ENCODE measurements at places on chromosomes 16 and 17.

- no peak for DNase-seq
Measured at GRCh38 chr17:22459953-22460350, 767.6 kb downstream of the KCNJ18 start.

DNA sequence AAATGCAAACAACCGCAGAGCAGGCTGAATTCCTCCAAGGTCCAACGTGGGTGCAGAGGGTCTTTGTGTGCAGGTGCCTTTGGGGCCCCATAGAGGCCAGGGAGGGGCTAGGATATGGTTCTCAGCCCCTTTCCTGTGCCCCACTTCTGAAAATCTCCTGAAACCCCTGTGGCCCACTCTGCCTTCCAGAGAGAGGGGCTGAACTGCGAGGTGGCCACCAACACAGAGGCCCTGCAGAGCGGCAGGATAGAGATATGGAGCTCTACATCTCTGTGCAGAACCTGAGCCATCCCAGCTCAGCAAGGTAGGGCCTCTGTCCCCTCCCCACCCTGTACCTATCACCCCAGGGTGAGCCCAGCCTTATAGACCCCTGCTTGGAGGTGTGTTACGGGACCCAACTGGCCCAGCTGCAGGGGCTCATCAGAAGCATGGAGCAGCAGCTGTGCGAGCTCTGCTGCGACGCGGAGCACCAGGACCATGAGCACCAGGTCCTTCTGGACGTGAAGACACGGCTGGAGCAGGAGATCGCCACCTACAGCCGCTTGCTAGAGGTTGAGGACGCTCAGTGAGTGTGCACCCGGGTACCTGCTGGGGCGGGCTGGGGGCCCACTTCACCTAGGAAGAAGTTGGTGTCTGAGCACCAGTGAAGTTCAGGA is 5.5 kb downstream of the USP6 start:
- no peak for DNase-seq

- DNase-seq, result no peak
Measured at GRCh38 chr17:3846437-3847164, 555 bp upstream of the NCBP3 start.

- no peak for DNase-seq
Measured at GRCh38 chr16:25570131-25570530, 121.6 kb upstream of the HS3ST4 start.

DNA sequence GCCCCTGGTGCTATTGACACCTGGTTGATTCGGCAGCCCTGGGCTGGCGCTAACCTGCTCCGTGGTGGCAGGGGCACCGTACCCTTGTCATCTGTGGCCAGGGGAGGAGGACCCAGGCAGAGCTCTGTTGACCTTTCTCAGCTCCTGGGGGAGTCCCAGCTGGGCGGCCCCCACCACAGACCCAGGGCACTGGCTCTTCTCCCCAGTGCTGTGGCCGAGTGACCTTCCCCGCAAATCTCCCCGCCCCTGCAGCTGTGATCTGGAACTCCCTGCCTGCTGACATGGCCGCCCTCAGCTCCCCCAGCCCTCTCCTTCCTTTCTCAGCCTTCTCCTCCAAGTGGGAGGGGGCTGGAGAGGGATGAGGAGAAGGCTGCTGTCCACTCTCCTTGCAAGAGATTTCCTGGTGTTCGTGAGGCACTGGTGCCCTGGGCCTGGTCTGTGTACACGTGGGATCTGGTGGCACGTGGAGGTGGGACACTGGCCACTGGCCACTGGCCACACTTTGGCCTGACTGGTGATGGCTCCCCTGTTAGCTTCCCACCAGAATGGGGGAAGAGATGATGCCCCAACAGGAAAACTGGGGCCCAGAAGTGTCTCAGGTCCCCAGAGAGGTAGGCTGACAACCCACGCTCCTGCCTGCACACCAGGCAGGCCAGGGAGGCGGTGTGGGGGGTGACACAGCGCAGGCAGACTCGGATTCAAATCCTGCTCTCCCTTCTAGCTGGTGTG is 8.2 kb downstream of the FMNL1 start:
- no peak for DNase-seq

DNA sequence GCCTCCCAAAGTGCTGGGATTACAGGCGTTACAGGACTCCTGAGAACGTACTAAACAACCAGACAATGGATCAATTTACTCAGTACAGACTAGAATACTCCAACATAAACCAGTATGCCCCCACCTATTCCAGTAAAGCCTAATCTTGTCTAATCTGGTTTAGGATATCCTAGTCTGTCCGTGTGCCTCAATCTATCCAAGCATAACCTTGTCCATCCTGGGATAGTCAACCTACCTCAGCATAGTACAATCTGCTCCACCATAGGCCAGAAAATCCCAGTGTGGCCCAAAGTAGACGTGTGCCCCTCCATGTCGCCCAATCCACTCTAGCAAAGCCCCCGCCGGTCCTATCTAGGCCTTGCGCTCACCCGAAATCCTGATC is 625 bp downstream of the DVL2 start:
- DNase-seq, result no peak

- DNase-seq, result no peak
Measured at GRCh38 chr17:81667754-81668153, 1.2 kb downstream of the CCDC137 start.

DNA sequence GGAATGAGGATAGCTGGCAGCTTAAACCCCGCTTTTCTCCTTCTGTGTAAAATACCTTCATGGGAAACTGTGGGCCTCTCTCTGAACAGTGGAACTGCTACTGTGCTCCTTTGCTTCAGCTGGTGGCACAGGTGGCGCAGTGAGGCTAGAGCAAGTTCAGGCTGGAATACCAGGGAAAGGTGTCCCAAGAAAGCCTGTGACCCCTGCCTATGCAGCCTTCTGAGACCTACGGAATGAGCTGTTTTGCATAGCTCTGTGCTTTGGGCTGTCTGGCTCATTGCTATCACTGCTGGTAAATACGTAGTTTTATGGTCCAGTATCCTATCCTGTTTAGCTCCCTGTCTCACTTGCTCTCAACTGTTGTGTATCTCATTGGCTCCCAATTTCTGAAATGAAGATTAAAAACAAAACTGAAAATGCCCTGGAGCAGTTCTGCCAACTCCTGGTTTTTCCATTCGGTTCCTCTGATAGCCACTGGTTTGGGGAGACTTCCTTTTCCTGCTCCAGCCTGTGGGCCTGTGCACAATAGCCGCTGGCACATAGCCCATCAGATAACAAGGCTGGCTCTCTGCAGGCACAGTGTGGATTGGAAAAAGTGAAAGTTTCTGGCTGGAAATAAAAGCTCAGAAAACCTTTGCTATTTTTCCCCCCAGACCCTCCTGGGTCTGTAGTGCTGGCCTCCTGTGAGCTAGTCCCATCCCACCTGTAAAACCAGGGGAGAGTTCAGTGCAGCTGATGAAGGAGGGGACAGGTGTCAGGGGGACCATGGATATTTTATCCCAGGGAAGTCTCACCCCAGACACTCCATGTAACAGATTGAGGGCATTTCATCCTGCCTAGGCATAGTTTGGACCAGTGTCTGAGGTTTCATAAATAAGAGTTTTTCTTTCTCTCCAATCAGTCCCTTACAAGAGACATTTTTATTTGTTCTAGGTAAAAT is 24.0 kb downstream of the LIMD2 start:
- DNase-seq, result no peak

- no peak for DNase-seq
Measured at GRCh38 chr17:78345791-78346494, 13.9 kb downstream of the SOCS3 start.

GRCh38 chr17:65902155-65902554 is 289.8 kb downstream of the CEP112 start:
- no peak for DNase-seq

- DNase-seq, result no peak
Measured at GRCh38 chr17:43578699-43579565, 32.8 kb upstream of the ETV4 start.

DNA sequence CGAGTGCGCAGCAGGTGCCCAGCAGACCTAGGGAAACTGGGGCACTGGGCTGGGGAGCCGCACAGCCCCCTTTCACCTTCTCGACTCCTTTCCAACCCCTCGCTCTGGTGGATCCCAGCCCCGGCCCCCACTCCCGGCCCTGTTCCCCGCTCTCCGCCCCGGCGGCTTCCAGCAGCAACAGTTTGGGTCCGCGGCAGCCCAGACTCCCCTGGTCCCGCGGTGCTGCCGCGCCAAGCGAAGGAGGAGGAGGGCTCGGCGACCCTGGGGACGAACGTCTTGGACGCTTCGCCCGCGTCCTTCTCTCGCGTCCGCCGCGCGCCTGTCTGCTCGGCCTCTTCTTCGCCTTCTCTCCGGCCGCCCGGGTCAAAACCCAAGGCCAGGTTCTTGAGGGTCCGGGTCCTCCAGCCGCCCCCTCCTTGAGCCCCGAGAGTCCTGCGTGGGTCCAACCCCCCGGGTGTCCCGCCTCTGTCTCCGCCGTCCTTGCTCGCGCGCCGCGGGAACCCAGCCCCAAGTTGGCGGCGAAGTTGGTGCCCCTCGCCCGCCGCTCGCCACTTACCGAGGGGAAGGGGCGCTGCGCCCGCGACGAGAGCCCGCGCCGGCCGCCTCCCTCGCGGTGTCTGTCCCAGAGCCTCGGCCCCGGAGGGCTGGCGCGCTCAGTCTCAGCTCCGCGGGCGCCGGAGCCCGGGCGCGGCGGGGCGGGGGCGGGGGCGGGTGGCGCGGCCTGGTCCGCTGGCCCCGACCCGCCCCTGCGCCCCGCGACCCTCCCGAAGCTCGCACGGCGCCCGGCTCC is 1.4 kb upstream of the GRIN2C start:
- no peak for DNase-seq

DNA sequence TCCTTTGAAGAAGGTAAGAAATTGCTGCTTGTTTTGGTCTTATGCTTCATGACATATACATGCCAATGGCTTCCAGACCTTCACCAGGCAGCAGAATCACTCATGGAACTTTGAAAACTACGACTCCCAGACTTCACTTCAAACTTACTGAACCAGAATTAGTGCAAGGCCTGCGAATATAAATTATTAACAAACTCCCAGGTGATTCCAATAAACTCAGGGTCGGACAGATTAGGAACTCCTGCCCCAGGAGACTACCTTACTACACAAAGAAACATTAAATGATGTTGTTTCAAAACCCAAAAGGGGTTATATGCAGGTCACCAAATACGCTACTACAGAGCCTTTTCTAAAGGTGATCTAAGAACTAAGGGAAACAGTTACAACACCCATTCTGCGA is 20.4 kb downstream of the PSME3IP1 start:
- DNase-seq, result no peak

GRCh38 chr17:35006961-35007360 is 26.6 kb downstream of the LIG3 start:
- DNase-seq, result no peak

- no peak for DNase-seq
Measured at GRCh38 chr17:31425282-31426040, 34.0 kb downstream of the RAB11FIP4 start.
